ENCODE measurements at places on chromosomes 2 and 18. TPM values are rescaled to one million over a fixed set of nuclear protein-coding genes. Genes with fewer than 3 reads are reported as not detected.

DNA sequence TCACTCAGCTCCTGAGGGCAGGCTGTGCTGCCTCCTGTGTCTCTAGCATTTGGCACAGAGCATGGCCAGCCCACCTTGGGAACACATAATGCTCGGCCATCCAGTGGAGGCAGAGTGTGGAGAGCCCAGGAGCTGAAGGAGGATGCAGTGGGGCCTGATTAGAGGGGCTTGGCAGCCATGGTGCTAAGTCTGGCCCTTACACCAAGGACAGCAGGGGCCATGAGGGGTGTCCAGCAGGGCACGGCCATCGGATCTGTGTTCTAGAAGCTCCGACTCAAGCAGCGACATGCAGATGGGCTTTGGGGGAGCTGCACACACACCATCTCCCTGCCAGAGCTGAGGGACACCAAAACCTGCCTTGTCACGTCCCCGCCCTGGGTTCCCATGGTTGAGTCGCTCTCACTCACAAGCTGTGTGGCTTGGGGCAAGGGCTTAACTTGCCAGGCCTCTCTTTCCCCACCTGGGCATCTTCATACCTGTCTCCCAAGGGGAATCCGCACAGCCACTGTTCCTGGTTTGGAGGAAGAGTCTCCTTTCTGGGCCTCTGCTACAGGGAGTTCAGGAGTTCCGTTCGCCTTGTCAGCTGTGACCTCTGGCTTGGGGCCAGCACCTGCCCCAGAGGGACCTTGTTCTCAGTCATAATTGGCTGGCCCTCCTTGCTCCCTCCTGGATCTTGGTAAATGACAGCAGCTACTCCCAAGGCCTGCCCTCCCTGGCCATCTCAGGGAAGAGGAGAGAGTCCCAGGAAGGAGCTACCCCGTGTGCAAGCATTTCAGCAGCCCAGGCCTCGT, 1.3 kb upstream of the TOGARAM2 start:
- DNase-seq, result no peak
- no peaks in the 10 kb centered on the region for H3K36me3 ChIP-seq
- no peak overlapping the region for H3K27ac ChIP-seq

- no peaks in the 10 kb centered on the region for H3K27me3 ChIP-seq
- peaks cover 11% of the 10 kb centered on the region for H3K36me3 ChIP-seq
- peak overlapping the region; percentile 99 for H3K27ac ChIP-seq
- H3K4me1 ChIP-seq, result peaks cover 21% of the 10 kb centered on the region
Observed at GRCh38 chr2:85536479-85536878, 2.5 kb upstream of the MAT2A start.

- H3K4me3 ChIP-seq, result no peak overlapping the region
- H3K4me1 ChIP-seq, result peaks cover 36% of the 10 kb centered on the region
- no peak overlapping the region for H3K27ac ChIP-seq
- no peaks in the 10 kb centered on the region for H3K27me3 ChIP-seq
- DNase-seq, result peak; percentile 47
Observed at GRCh38 chr2:201906777-201907562, 100.6 kb downstream of the CDK15 start.

- DNase-seq, result peak; percentile 76
- H3K27me3 ChIP-seq, result no peaks in the 10 kb centered on the region
- H3K4me3 ChIP-seq, result no peak overlapping the region
- H3K27ac ChIP-seq, result no peak overlapping the region
- no peaks in the 10 kb centered on the region for H3K36me3 ChIP-seq
- H3K4me1 ChIP-seq, result peaks cover 4% of the 10 kb centered on the region
Observed at GRCh38 chr2:223027442-223027841, 24.5 kb upstream of the KCNE4 start.

DNA sequence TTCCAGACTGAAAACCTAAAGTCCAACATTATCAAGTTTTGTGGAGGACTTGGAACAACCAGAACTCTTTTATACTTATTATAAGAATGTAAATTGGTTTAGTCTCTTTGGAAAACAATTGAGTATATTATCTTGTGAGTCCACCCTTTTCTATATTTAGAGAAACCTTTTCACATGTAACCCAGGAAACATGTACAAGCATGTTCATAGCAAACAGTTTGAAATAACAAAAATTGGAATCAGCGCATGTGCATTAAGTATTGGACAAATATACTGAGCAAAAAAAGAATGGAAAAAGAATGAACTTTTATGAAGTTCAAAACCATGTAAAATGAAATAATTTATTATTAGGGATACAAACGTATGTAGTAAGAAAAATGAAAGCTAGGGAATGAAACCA, 246.0 kb downstream of the WDR7 start:
- no peak overlapping the region for H3K4me3 ChIP-seq
- no peak for DNase-seq
- H3K27ac ChIP-seq, result no peak overlapping the region
- peaks cover 6% of the 10 kb centered on the region for H3K4me1 ChIP-seq
- no peaks in the 10 kb centered on the region for H3K27me3 ChIP-seq
- no peaks in the 10 kb centered on the region for H3K36me3 ChIP-seq

GRCh38 chr2:21748501-21748900, 624.7 kb downstream of the TDRD15 start:
- H3K27ac ChIP-seq, result no peak overlapping the region
- no peak for DNase-seq
- no peaks in the 10 kb centered on the region for H3K27me3 ChIP-seq
- H3K4me3 ChIP-seq, result no peak overlapping the region
- no peaks in the 10 kb centered on the region for H3K4me1 ChIP-seq

GRCh38 chr2:202337706-202338346, 38.3 kb upstream of the BMPR2 start:
- H3K4me3 ChIP-seq, result no peak overlapping the region
- no peaks in the 10 kb centered on the region for H3K27me3 ChIP-seq
- H3K36me3 ChIP-seq, result no peaks in the 10 kb centered on the region
- DNase-seq, result no peak
- H3K27ac ChIP-seq, result no peak overlapping the region

DNA sequence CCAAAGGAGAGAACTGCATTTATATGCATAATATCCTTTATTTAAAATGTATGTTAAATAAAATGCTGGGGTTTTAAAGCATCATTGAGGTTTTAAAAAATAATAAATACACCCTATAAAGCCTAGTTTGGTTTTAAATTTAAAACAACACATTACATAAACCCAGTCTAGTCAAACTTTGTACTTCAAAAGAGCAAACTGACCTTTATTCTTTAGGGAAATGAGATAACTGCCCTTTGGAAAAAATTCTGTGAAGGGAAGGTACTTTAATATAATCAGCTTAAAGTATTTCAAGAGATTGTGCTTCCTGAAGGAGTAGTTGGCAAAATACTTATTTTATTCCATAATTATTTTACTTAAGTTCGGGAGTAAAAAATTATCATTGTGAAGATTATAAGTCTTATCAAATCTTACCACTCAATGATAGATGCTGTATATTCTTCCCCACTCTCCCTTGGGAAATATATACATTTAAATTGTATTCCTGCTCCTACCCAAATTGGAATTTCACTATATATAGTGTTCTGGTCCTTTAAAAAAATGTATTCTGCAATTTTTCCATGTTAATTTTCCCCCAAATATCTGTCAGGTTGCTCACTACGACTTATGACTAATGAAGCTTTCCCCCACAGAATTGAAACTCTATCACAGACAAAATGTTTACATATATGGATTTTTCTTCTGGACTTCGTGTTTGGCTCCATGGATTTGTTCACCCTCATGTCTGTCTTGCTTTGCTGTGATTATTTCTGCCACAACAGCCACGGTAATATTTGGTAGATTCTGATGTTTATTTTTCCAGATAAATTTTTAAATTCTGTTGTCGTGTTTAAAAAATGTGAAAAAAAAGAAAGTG, 42.1 kb downstream of the ZC3H6 start:
- no peaks in the 10 kb centered on the region for H3K36me3 ChIP-seq
- H3K27ac ChIP-seq, result peak overlapping the region; percentile 52

GRCh38 chr2:164285576-164285975, 335.7 kb downstream of the GRB14 start:
- H3K4me1 ChIP-seq, result no peaks in the 10 kb centered on the region
- no peaks in the 10 kb centered on the region for H3K27me3 ChIP-seq
- no peak for DNase-seq
- H3K27ac ChIP-seq, result no peak overlapping the region
- no peak overlapping the region for H3K4me3 ChIP-seq
- no peaks in the 10 kb centered on the region for H3K36me3 ChIP-seq

GRCh38 chr18:61924550-61924949, 31.7 kb upstream of the RNF152 start:
- no peak overlapping the region for H3K4me3 ChIP-seq
- no peaks in the 10 kb centered on the region for H3K27me3 ChIP-seq
- H3K27ac ChIP-seq, result no peak overlapping the region
- peaks cover 3% of the 10 kb centered on the region for H3K4me1 ChIP-seq

GRCh38 chr2:61158356-61158955, 3.5 kb upstream of the C2orf74 start:
- no peaks in the 10 kb centered on the region for H3K4me1 ChIP-seq
- no peaks in the 10 kb centered on the region for H3K36me3 ChIP-seq
- H3K4me3 ChIP-seq, result no peak overlapping the region
- H3K27ac ChIP-seq, result no peak overlapping the region
- DNase-seq, result no peak

- no peak overlapping the region for H3K4me3 ChIP-seq
- no peaks in the 10 kb centered on the region for H3K27me3 ChIP-seq
- H3K36me3 ChIP-seq, result no peaks in the 10 kb centered on the region
- no peak for DNase-seq
Observed at GRCh38 chr18:55488473-55488872, 99.5 kb downstream of the TCF4 start.

- DNase-seq, result no peak
- no peak overlapping the region for H3K4me3 ChIP-seq
- no peaks in the 10 kb centered on the region for H3K4me1 ChIP-seq
- no peaks in the 10 kb centered on the region for H3K27me3 ChIP-seq
- H3K36me3 ChIP-seq, result no peaks in the 10 kb centered on the region
Observed at GRCh38 chr18:30596635-30597034, 445.9 kb downstream of the DSC3 start.

DNA sequence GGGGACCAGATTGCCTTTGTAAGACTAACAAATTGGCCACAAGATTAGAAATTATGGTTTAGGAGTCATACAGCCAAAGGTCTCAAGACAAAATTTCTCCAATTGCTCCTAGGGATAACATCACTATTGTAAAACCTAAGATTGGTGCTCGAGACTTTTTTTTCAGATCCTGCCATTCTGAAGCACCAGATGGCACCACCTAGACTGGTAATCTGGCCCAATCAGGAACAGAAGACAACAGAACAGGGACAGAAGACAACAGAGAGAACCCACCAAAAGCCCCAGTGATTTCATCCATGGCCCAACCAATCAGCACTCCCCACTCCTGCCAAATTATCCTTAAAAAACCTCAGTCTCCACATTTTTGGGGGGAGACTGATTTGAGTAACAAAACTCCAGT, 66.8 kb downstream of the LINC00305 start:
- no peak overlapping the region for H3K27ac ChIP-seq
- H3K4me3 ChIP-seq, result no peak overlapping the region
- H3K4me1 ChIP-seq, result no peaks in the 10 kb centered on the region
- H3K27me3 ChIP-seq, result no peaks in the 10 kb centered on the region
- DNase-seq, result no peak

DNA sequence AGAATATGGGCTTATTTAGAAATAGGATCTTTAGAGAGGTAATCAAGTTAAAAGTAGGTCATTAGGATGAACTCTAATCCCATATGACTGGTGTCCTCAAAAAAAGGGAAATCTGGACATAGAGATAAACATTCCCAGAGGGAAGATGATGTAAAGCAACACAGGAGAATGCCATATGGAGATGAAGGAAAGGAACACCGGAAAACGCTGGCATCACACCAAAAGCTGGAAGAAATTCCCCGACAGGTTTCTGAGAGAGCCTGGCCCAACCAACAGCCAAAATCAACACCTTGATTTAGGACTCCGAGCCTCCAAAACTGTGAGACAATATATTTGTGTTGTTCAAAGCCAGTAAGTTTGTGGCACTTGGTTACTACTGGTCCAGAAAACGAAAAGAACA, 296.7 kb downstream of the DSEL start:
- no peak overlapping the region for H3K27ac ChIP-seq
- no peaks in the 10 kb centered on the region for H3K27me3 ChIP-seq
- DNase-seq, result no peak
- no peaks in the 10 kb centered on the region for H3K36me3 ChIP-seq

GRCh38 chr2:50719837-50720696, 311.9 kb downstream of the NRXN1 start:
- no peak overlapping the region for H3K27ac ChIP-seq
- H3K27me3 ChIP-seq, result no peaks in the 10 kb centered on the region
- no peak for DNase-seq
- H3K4me3 ChIP-seq, result no peak overlapping the region
- H3K36me3 ChIP-seq, result no peaks in the 10 kb centered on the region

- H3K4me3 ChIP-seq, result no peak overlapping the region
- H3K4me1 ChIP-seq, result peaks cover 64% of the 10 kb centered on the region
Observed at GRCh38 chr2:36376992-36377738, 21.6 kb downstream of the CRIM1 start.

DNA sequence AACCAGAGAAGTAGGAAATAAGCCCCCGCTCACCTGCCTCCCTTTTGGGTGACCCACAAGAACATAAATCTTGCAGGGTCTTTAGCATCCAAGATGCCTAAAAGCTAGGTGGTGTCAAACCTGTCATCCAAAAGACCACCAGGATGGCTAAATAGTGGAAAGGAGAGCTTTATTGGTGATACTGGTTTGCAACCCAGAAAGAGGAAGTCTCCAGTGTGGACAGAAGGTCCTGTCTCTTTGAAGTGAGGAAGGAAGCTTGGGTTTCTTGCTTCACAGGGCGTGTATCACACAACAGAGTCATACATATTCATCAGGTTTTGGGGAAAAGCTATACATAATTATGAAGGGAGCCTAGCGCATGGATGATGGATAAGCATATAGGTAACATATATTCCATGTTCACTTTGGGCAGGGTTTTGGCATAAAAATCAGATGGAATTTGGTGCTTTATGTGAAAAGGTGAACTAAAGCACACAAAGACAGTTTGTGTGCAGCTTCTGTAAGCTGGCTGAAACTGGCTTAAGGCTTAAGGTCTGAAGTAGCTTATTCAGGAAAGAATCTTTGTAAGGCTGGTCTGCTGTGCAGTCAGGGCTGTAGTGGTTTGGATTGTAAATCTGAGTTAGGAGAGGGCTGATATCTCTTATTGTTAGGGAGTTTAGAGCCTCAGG, 102.2 kb upstream of the MSH2 start:
- peaks cover 2% of the 10 kb centered on the region for H3K27me3 ChIP-seq
- no peak overlapping the region for H3K27ac ChIP-seq
- no peak overlapping the region for H3K4me3 ChIP-seq
- no peaks in the 10 kb centered on the region for H3K36me3 ChIP-seq

LYG1 gene
- total RNA-seq, result 1.1 TPM

IL37 gene
- total RNA-seq, result not detected

SPR gene
- 23.6 TPM for total RNA-seq

SOX11 gene
- total RNA-seq, result 19.2 TPM

B3GNT7 gene
- total RNA-seq, result 1.7 TPM

CRYBA2 gene
- total RNA-seq, result not detected

SLC11A1 gene
- total RNA-seq, result not detected

RMND5A gene
- total RNA-seq, result 33.6 TPM

TTC27 gene
- 23.5 TPM for total RNA-seq

TMEM198 gene
- 3.8 TPM for total RNA-seq

NYAP2 gene
- total RNA-seq, result 0.19 TPM

ZSCAN30 gene
- 19.0 TPM for total RNA-seq

UNC50 gene
- 31.3 TPM for total RNA-seq

WNT10A gene
- 2.5 TPM for total RNA-seq
